ENCODE measurements at places on chromosomes 4 and X.

GRCh38 chrX:49071877-49072711 is 1.7 kb downstream of the PRAF2 start:
- peak; percentile 75 for DNase-seq

- DNase-seq = no peak
Observed at GRCh38 chr4:112001041-112001440, 144.2 kb upstream of the FAM241A start.

- DNase-seq = no peak
Observed at GRCh38 chr4:188778905-188779304, 639.7 kb downstream of the TRIML1 start.

DNA sequence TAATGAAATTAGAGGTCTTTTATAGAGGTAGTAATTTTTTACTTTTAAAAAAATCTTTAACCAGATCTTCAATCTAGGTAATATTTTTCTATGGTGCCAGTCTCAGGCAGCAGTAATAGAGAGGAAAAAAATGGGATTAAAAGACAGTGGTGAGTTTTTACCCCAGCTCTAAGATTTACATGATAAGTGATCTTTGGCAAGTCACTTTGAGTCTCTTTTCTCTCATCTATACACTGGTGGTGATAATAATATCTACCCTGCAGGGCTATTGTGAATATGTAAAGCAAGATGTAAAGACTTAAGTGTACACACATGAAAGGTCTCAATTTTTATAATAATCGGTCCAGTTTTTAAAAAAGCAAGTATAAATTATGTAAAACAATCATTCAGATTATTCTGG is 786.2 kb upstream of the POU3F4 start:
- DNase-seq = no peak

- DNase-seq = no peak
Observed at GRCh38 chr4:167475951-167476350, 241.7 kb upstream of the SPOCK3 start.

- no peak for DNase-seq
Observed at GRCh38 chrX:121336831-121337421, 289.5 kb downstream of the GLUD2 start.

DNA sequence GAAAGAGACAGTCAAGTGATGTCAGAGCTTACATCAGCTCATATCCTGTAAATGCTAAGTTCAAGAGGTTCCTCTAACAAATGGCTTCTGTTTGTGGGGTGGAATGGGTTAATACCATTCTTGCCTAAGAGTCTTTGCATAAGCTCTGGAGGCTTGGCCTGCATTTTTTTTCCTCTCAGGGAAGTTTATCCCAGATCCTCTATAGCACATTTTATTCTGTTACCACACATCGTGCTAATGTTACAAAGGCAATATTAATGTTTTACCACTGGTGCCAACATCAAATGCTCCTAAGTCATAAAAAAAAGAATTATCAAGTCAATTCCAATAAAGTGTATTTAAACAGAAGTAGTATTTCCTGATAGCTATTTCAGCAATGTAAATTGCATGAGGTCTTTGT is 2.9 kb upstream of the ADH6 start:
- DNase-seq = no peak

GRCh38 chrX:155718972-155719586 is 106.3 kb upstream of the TMLHE start:
- no peak for DNase-seq

DNA sequence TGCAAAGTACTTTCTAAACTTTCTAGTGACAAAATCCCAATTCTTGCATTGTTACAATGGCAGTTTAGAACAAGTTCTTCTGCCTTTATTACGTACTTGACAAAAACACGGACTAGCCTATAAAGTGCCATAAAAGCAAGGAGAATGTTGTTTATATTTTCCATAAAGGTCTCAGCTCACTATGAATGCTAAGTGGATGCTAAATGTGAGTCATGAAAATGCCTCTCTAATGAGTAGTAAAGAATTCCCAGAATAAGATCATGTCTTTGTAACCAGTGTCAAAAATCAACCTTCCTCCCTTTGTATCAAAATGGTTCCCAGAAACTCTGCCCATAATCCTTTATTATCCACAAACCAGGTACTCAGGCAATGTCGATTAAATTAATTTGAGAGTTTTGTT is 539.8 kb upstream of the SLIT2 start:
- no peak for DNase-seq

All from left forelimb (tissue), 1 donor.